ENCODE measurements at places on chromosomes 6 and 20. TPM values are rescaled to one million over a fixed set of nuclear protein-coding genes. Genes with fewer than 3 reads are reported as not detected.

Gene CLDN20
- total RNA-seq = not detected

Gene CALHM4
- 0.22 TPM for total RNA-seq

Gene CST5
- not detected for total RNA-seq

Gene MYLIP
- 19.2 TPM for total RNA-seq

- peak; percentile 34 for DNase-seq
Observed at GRCh38 chr20:35146299-35146919, 727 bp downstream of the EDEM2 start.

DNA sequence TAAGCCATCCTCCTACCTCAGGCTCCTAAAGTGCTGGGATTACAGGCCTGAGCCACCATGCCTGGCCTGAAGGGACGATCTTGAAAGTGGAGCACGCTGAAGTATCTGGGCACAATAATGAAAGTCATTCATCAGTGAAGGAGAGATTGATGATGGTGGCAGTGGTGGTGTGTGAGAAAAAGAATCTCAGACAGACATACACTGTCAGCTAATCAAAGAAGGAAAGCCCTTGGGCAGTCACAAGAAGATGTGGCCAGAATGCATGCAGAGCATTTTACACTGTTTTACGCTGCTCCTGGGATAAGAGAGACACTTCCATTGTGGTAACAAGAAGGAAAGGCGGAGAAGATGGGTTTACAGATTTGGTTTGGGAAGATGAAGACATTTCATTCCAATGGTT, 20.4 kb upstream of the BMP6 start:
- DNase-seq = no peak

GRCh38 chr6:16338577-16339264, 100.3 kb downstream of the GMPR start:
- DNase-seq = peak; percentile 69

DNA sequence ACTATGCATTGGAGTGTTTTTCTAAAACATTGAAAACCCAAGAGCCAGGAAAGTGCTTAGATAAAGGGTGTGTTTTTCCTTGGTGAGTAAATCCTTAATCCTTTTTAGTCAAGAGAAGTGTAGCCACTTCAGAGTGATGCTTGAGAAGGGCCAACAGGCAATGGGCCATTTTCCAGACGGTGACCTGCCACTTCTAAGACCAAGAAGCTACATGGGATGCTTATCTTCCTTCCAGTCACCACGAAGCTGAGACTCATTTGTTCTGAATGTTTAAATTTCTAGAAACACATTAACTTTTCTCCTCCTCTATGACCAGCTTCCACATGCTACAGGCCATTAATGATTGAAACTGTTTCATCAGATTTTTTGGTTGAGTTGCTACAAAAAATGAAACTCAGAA, 34.4 kb upstream of the NHSL1 start:
- no peak for DNase-seq

GRCh38 chr6:123925350-123925749, 121.7 kb downstream of the NKAIN2 start:
- no peak for DNase-seq

- DNase-seq = no peak
Observed at GRCh38 chr6:4153514-4153985, 18.2 kb upstream of the ECI2 start.

DNA sequence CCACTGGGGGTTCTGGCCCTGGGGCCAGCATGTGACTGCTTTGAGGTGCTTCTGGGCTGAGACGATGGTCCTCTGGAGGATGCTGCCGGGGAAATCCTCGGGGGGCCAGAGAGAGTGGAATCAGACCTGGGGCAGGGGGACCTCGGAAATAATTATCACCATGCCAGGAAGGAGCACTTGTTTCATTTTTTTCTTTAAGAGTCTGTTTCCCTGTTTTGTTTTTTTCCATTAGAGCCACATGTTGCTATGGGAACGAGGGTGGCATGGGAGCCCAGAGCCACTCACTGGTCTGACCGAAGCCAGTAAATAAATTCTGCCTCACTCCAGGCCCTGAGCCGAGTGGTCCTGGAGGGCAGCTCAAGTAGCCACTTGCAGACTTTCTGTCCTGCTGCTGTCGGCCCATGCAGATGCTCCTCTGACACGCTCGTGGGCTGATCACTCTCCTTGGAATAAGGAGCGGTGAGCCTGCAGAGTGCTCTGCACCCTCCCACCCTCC, 365.1 kb downstream of the ZFAND3 start:
- DNase-seq = no peak
